ENCODE measurements at places on chromosomes 3 and 15.

DNA sequence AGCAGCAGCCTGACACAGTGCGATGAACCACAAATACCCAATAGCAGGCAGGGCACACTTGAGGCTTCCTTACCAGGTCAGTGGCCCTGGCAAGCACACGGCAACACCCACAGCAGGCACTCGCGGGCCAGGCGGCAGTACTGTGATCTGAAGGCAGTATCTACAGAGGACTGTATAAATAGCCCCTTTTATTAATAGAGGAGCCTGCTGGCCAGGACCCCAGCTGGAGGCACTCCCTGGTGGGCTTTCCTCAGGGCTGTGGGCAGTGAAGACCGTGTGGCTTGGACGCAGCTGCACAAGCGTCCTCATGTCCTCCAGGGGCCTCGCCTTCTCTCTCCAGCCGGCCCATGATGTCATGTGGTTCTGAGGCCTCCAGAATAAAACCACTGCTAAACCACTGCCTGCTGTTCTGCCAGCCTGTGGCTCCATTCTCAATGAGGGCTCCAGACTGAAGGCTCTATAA is 44.1 kb downstream of the LRIG1 start:
- DNase-seq, result no peak

- peak; percentile 71 for DNase-seq
These were observed 67.3 kb downstream of the P2RY1 start for GRCh38 chr3:152902141-152902669.

GRCh38 chr3:14278799-14279625 is 100.4 kb downstream of the LSM3 start:
- DNase-seq, result no peak

DNA sequence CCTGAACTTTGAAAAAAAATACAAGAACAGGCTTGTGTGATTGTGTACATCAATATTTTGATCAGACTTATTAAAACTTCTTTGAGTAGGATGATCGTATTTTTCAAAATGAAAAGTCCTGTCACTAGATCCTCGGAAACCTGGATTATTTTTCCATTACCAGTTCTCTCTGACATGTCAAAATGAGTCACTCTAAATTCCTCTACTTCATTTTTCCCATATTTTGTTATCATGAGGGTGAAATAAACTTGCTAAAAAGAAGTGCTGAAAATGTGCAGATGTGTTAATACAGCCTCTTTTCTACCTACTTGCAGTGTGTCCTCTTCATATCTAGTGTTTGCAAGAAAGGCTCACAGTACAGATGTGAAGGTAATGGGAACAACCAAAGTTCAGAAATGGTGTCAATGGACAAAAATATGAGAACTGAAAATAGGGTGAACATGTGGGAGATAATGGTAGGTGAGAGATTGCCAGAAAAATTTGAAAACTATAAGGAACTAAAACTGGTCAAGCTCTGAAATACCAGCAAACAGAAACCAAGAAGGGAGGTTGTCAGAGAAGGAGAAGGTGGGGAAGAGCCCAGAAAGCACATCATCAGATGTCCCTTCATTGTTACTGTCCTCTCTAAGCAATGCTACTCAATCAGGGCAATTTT is 108.2 kb downstream of the EOMES start:
- peak; percentile 33 for DNase-seq

GRCh38 chr3:9153904-9154619 is 95.4 kb downstream of the SRGAP3 start:
- no peak for DNase-seq

GRCh38 chr15:79410237-79410636 is 21.9 kb upstream of the MINAR1 start:
- DNase-seq, result no peak

- no peak for DNase-seq
These were observed 513.3 kb upstream of the SEMA6D start for GRCh38 chr15:47203993-47204392.

GRCh38 chr3:126109146-126109879 is 25.4 kb upstream of the SLC41A3 start:
- DNase-seq, result no peak

- no peak for DNase-seq
These were observed 62.0 kb downstream of the MGLL start for GRCh38 chr3:127760361-127760760.

DNA sequence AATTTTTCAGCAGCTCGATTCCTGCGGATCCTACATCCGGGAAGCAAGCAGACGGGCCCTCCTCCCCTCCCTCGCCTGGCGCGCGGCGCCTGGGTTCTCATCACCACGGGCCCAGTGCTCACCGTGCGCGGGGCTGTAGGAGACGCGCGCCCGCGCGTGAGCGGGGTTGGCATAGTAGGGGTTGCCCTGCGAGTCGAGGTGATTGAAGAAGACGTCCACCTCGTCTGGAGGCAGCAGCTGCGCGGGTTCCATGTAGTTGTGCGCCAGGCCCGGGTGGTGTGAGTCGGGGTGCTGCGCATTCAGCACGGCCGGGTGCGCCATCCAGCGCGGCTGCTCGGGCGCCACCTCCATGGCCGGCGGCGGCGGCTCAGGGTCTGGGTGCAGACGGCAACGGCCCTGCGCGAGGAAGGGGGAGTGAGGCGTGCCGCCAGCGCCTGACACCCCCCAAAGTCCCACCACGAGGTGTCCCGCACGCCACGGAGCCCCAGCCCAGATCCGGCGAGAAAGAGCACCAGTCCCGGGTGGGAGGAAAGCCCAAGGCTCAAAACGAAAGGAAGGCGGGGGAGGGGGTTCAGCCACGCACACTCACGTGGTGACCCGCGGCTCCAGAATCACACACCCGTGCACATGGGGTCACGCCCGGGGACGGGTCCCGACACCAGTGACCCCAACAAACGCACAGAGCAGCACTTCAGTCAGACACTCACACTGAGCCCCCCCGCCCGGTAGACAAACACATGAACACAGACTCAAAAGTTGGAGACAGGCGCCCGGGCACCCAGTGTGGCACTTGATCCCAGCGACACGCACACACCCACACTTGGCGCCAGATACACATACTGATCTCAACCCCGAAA is 6.1 kb downstream of the GATA2 start:
- no peak for DNase-seq

DNA sequence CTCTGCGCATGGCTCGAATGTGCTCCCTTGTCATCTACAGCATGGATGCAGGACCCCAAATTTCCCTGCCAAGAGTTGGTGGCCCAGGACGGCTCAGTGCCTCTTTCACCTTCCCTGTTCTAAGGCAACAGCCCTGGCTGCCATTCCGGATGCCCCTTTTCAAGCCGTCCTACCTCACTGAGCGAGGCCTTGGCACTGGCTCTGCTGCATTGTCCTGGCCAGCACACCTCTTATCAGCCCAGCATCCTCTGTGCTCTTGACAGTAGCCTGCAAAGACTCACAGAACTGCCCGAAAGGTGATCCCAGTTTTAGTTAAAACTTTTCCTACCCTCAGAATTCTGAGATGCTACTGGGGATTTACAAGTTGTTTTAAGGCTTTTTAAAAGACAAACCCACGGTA is 122.0 kb downstream of the MECOM start:
- no peak for DNase-seq

- no peak for DNase-seq
These were observed 6.0 kb downstream of the WNT5A start for GRCh38 chr3:55480911-55481743.

Measured in inflammatory macrophage treated with lipopolysaccharide for 4 hours (primary cell).